CD4-positive, alpha-beta T cell treated with Interleukin-12 subunit alpha and Interleukin-12 subunit beta, for 1 hour (primary cell): ENCODE measurements at places on chromosomes 5 and 9.

DNA sequence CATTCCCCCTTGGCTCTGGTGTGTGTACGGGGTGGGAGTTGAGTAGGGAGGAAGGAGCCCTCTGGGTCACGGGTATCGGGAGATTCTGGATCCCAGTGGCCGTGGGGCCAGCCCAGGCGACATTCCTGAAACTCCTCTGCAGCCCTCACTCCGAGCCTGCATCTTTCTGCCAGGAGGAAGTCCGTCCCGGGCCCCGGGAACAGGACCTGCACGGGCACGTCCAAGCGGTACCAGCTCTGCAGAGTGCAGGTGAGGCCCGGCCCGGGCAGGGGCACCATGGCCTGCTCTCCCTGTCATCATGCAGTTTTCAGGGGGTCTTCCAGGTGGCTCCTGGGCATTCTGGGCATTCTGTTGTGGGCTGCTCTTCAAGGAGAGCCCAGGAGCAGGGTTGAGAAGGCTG lies 3.7 kb downstream of the ADAMTSL2 start:
- DNase-seq = no peak

DNA sequence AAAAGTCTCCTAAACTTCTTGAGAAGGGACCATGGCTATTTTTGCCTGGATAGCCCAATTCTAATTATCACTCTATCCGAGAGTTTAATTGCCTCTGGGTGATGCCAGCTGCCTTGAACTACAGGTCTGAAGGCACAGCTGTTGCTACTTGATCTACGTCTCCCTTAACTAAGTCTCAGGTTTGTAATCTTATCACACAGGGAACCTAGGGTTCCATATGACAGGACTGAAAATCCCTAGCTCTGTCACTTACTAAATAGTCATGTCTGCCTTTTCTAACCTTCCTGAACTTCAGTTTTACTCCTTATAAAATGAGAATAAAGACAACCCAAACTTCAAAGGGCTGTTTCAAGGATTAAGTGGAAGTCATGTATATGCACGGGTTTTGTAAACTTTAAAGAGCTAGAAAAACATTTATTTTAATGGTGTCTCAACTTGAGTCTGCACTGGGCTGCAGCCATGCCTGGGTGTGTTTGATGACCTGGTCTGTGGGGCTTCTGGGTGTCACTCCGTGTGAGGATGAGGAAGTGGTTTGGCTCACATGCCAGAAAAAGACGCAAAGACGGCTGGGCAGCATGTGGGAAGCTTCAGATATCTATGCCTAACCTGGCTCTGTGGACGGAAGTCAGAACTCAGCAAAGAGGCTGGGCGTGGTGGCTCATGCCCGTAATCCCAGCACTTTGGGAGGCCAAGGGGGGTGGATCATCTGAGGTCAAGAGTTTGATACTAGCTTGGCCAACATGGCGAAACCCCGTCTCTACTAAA lies 129.3 kb upstream of the SLC44A1 start:
- DNase-seq = peak; percentile 34

GRCh38 chr5:134142806-134143205 lies 28.3 kb downstream of the TCF7 start:
- no peak for DNase-seq

- DNase-seq = no peak
Measured at GRCh38 chr5:76622076-76622475, 1.1 kb downstream of the F2RL2 start.

DNA sequence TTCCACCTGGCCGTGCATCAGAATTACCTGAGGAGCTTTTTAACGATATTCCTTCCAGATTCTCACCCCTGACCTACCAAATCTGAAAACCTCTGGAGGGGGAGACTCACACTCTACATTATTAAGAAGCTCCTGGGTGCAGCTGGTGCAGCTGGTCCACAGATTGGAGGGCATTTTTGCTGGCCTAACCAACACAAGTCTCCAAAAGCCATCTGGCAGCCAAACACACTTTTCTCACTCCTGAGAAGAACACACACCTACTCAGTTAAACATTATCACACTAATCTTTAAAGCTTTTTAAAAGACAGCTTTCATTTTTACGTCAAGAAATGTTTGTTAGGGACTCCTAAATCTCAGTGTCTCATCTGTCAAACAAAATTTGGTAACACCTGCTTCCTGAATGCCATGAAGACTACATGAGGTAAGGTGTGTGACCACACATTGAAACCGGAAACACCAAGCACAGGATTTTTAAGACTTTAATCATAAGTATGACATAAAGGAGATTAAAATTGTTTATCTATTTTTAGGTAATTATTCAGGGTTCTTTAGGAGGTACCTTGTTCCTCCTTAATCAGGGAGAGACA lies 14.2 kb upstream of the PTPN3 start:
- DNase-seq = no peak

DNA sequence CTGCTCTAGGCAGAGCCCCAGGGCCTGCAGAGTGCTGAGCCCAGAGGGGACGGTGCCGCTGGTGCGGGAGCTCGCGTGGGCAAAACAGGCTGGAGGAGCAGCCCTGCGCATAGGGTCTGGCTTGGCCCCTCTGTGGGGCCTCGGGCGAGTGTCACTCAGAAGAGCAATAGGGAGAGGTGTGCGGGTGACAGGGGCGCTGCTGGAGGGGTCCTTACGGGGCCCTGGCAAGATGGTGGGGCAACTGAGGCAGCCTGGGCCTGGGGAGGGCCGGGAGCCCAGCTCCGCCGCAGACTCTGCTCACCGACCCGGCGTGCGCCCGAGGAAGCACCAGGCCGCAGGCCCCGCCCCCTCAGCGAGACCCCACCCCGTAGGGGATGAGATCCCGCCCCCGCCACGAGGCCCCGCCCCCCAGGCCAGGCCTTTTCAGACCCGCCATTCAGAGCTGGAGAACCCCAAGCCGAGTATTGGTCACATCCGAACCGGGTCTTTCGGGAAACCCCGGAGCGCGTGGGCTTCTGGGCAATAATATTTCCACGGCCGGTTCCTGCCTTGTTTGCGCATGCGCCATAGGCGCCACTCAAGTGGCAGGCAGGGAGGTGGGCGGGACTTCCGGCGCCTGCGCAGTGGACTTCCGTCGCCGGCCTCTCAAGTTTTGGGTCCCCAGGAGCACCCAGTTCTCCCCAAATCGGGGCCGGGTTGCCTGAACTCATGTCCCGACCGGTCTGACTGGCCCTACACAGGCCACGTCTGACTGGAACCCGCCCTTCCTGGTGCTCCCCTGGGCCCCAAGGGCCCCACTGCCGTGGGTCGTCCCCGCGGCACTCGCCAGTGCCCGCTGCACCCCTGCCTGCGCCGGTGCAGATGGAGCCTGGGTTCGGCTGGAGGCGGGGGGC lies 1.3 kb upstream of the RNF208 start:
- DNase-seq = peak; percentile 99

DNA sequence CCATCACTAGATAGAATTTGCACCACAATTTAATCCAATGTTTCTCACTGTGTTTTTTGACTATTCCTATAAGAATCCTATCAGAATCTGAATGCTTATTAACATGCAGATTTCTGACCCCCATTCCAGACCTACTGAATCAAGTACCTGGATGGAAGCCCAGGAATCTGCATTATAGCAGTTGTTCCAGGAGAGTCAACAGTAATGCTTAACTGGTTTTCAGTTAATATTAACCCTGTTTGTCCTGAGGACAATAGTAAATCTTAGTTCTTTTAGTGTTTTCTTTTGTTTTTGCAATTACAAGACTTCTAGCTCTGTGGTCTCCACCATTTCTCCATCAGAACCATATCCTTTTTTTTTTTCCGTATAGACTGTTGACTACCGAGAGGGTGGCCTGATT lies 168.2 kb downstream of the SREK1 start:
- no peak for DNase-seq

- no peak for DNase-seq
Measured at GRCh38 chr5:72378639-72379289, 58.6 kb downstream of the PTCD2 start.
